Stimulated activated CD8-positive, alpha-beta memory T cell treated with anti-CD3 and anti-CD28 coated beads, Interleukin-7, amount 100 ng/mL, for 1 hour (primary cell): ENCODE measurements at places on chromosomes 1 and 21.

GRCh38 chr1:42889264-42889663 is 42.9 kb downstream of the ZNF691 start:
- DNase-seq: no peak

GRCh38 chr1:47725992-47726855 is 271.0 kb downstream of the TRABD2B start:
- peak; percentile 41 for DNase-seq

GRCh38 chr1:169949139-169949538 is 55.4 kb upstream of the SCYL3 start:
- DNase-seq: no peak

GRCh38 chr1:202106340-202107254 is 16.1 kb upstream of the GPR37L1 start:
- no peak for DNase-seq

DNA sequence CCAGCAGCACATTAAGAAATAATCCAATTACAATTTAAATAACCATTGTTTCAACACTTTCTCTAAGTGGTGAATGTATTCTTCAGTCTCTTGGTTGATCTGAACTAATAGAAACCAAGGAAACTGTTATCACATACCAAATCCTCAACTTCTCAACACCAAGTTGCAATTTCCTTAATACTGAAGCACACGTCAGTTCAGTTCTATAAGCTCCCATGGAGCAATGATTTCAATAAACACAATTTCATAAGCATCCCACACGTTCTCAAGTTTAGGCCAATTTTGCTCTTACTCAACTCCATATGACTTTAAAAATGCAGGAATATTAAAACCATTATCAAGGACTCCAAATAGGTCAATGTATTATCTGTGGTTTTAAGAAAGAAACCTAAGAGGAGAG is 5.8 kb upstream of the ERG start:
- DNase-seq: no peak

DNA sequence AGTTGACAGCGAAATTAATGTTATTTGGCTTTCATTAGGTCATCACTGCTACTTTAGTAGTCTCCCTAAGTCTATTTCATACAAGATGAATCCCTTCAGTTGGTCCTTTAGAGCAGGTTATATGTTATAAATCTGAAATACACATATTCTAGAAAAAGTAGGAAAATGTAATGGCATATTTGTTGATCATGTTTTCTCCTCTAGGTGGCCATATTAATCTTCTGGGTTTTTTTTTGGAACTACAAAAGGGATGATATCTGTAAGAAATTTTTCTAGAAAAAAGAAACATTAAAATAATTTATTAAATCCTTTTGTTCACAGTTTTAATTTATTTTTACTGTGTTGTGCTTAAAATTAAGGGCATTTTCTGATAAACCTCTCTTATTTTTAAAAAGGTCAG is 87.9 kb downstream of the SYT14 start:
- DNase-seq: no peak

DNA sequence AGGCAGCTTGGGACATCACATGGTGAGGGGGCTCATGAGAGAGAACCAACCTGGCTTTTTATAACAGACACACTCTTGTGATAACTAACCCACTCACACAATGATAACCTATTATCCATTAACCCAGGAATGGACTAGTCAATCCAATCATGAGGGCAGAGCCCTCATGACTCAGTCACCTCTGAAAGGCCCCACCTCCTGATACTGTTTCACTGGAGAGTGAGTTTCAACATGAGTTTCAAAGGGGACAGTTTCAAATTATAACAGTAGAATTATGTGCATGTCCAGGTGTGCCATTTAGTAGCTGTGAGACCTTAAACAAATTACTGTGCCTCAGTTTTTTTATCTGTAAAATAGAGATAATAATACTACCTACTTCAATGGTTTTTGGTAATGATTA is 47.6 kb upstream of the PPP2R5A start:
- no peak for DNase-seq
